ENCODE measurements at places on chromosomes 13 and 19.

DNA sequence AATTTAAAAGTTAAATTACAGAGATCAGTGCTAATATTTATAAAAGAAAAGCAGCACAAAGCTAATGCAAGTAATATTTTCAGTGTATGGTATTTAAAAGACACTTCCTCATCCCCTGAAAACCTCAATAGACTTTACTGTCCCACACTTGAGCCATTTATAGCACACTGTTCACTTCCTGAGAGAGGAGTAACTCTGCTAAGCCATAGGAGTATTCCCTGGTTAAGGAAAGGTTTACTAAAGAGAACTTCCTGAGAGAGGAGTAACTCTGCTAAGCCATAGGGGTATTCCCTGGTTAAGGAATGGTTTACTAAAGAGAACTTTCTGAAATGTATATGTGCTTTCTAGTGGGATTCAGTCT is 159.4 kb downstream of the NHLRC3 start:
- no peak for DNase-seq

DNA sequence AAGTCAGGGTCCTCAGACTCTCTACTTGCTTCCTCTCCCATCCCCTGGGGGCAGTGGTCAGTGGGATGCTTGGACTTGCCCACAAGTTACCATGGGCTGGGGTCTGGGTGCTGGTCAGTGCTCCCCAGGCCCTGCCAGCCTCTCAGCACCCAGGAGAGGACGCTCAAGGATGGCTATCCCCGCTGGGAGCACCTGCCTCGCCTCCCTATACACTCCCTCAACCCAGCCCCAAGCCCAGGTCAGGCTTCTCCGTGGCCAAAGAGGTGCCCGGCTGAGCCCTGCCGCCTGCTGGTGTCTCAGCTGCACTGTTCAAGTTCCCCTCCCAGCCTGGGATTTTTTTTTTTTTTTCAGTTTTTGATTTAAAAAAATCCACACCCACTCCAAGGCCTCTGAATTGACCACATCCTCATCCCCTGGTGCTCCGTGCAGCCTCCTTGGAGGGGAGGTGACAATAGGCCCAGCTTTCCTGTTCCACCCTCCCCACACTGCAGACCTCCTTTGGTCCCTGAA is 10.8 kb downstream of the F2RL3 start:
- DNase-seq, result no peak

DNA sequence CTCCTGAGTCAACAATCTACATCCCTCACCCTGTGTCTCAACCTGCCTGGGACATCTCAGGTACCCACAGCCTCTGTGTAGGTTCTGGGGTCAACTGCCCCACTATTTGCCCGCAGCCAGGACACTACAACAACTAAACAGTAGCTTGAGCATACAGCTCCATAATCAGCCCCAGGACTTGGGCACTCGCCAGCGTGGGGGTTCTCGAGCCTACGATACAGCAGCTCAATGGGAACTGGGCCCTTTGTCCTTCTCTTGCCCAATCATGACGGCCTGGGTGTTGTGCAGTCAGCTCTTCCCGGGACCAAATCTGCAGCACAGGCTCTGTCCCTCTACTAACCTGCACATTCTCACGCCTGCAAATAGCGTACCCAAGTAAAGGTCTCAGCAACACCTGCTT is 1.3 kb downstream of the ZNF180 start:
- no peak for DNase-seq

DNA sequence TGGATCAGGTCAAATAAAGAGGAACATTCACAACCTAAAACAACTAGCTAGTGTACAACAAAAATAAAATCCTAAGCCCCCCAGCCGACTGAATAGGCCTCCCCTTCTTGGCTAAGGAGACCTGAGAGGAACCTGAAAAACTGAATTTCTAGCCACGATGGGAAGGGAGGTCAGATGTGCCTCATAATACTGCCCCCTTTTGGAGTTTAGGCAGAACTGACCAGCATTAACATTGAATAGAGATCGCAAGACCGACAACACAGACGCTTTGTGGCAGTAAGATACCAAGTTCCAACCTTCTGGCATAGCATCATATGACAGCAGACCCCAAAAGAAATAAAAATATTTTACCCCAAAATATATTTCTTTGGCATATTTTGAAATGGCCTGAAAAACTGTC is 15.9 kb downstream of the CBY2 start:
- DNase-seq, result no peak

GRCh38 chr13:112183532-112184090 is 116.7 kb downstream of the SOX1 start:
- DNase-seq, result no peak

All from thyroid gland (tissue), 4 donors.